ENCODE measurements at places on chromosomes 3 and 15.

GRCh38 chr3:103785537-103785936 lies 1350.7 kb downstream of the ZPLD1 start:
- DNase-seq, result no peak

DNA sequence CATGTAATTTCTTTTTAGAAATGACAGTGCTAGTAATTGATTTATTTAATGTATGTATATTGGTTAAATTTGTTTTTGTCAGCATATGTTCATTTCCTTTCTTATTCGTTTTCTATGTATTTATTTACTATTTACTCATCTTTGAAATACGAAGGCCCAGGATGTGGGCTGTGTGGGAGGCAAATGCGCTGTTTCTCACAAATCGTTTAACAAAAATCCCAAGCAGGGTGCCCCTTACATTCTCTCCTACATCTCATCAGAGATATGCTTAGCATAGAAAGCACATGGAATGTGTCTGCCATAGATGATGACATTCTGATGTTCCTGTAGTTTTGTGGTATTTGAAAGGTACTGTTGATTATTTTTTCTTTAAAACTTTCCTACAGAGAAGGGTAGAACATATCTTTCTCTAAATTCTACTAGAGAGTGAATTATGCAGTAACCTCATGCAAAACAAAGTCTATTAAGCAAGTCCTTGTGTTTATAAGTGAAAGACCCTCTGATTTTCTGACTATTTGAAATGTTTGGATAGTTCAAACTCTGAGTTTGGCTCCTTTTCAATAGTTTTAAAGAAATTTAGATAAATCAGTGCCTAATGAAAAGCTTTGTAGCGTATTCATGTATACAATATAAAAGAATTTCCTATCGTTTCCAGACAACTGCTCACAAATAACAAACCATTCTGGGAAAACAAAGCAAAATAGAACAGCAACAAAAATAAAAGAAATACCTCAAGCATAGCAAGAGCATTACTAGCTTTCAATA lies 111.1 kb upstream of the VGLL3 start:
- DNase-seq, result no peak

- no peak for DNase-seq
These were observed 856.8 kb downstream of the OTOL1 start for GRCh38 chr3:162353414-162353813.

DNA sequence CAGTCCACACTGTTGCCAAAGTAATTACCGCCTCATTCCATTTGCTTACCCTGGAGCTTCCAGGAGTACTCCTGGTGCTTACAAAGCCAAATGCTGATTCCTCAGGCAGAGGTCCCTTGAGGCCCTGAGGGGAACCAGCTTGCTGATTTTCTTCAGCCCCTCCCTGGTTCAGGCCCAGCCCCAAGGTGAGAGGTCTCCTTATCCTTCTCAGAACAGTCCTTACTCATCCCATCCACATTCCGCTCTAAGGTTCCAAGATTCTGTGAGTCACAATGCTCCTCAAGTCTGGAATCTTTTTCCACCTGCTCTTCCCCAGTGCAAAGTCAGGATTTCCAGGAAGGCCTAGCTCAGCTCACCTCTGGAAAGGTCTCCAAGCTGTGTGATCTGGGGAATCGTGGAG lies 1.8 kb upstream of the ATP10A start:
- DNase-seq, result no peak

DNA sequence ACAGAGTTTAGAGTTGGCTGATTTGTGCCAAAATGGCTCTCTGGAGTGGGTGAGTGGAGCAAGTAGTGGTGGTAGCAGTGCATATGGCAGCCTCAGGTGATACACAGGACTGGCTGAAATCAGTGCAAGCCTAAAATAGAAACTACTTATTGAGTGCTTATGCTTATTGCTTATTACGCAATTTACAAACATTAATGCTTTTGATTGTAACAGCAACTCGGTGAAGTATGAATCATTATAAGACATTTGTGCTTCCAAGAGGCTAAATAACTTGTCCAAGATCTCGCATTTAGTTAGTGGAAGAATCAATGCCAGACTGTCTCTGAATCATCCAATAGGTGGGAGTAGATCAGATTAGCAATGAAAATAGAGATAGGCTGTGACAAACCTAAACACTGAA lies 353.8 kb downstream of the NAALADL2 start:
- DNase-seq, result no peak
